Right renal pelvis (tissue), 4 donors: ENCODE measurements at places on chromosomes 16 and 17.

DNA sequence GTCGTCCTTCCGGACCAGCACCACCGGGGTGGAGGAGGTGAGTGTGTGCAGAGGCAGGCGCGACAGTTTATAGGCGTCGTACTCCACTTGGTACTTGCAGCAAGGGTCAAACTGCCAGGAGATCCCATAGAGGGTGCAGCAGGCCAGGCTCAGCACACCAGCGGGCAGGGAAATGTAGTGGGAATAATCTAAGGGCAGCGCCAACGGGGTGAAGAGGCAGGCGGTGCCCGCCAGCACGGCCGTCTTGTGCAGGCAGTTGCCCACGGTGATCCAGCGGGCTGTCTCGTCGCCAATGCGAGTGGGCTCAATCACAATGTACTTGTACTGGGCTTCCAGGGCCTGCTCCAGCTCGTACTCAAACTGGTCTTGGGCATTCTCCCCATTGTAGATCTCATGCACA is 15.6 kb downstream of the TMEM11 start:
- DNase-seq, result no peak

GRCh38 chr17:42568341-42569111 is 1.6 kb downstream of the MLX start:
- no peak for DNase-seq

DNA sequence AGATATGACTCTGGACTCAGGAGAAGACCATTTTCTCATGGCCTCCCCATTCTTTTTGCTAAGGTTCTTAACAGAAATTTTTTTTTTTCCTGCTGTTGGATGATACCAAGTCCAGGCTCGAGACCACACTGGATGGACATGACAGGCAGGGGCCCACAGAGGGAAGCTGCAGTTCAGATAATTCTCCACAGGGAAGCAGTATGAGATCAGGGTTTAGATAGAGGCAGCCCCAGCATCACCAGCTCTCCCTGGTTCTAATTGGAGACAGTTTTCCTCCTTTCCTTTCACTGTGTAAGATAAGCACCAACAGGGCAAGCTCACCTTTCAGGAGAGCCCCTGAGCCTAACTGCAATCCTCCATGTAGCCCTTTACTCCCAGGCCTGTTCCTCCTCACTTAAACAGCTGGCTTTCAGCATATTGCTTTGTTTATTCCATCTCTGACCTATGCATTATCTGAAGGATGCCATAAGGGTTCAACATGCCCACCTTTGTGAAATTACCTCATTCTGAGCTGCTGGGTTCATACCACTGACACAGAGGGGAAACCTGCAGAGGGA is 108.1 kb downstream of the SNX11 start:
- DNase-seq, result no peak

- DNase-seq, result no peak
Observed at GRCh38 chr17:77733576-77734296, 224.8 kb upstream of the TNRC6C start.

- DNase-seq, result no peak
Observed at GRCh38 chr17:36505171-36505570, 18.7 kb downstream of the ZNHIT3 start.

DNA sequence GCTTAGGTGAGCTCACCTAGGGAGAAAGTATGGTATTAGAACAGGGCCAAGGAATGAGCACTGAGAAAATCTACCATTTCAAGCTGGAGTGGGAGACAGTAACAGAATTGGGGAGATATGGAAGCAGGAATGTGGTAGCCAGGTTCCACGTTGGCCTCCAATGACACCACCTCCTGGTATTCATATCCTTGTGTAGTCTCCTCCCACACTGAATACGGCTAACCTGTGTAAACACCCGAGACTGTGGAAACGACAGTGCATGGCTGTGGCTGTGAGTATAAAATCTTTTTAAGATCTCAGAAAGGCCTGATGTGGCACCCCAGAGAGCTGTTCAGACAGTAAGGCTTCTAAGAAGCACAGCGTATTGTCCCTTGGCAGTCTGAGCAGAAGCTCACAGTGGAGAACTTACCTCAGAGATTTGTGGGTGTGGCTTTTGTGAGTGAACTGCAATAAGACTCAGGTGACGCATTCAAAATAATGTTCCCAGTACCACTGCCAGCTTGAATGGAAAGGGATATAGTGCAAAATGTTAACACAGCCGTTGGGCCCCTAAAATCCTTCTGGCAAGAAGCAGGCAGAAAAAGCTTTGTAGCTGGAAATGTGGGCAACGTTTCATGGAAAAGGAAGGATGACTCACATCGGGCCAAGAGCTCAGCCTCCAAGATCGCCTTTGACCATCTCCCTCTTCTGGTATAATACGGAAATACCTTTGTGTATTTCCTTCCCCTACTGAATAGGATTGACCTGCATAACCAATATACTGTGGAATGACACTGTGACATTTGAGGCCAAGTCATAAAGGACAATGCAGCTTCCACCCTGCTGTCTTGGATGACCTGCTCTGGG is 14.4 kb downstream of the SDR42E1 start:
- no peak for DNase-seq

GRCh38 chr17:2517539-2517938 is 5.9 kb upstream of the METTL16 start:
- no peak for DNase-seq

GRCh38 chr17:50539762-50540559 is 7.0 kb upstream of the SPATA20 start:
- DNase-seq, result no peak

DNA sequence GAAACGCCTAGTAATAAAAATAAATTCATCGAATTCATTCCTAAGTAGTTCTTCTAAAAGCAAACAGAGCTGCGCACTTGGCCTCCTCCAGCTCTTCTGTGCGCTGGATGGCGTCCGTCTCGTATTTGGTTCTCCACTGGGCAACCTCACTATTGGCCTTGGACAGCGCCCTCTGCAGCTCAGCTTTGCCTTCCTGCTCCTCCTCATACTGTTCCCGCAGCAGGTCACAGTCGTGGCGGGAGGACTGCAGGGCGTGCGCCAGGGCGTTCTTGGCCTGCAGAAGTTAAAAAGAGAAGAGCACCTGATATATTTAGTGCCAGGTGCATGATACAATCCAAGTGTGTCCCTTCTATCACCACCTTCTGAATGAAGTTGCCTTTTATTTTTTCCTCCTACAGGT is 21.8 kb downstream of the MYH3 start:
- DNase-seq, result no peak

DNA sequence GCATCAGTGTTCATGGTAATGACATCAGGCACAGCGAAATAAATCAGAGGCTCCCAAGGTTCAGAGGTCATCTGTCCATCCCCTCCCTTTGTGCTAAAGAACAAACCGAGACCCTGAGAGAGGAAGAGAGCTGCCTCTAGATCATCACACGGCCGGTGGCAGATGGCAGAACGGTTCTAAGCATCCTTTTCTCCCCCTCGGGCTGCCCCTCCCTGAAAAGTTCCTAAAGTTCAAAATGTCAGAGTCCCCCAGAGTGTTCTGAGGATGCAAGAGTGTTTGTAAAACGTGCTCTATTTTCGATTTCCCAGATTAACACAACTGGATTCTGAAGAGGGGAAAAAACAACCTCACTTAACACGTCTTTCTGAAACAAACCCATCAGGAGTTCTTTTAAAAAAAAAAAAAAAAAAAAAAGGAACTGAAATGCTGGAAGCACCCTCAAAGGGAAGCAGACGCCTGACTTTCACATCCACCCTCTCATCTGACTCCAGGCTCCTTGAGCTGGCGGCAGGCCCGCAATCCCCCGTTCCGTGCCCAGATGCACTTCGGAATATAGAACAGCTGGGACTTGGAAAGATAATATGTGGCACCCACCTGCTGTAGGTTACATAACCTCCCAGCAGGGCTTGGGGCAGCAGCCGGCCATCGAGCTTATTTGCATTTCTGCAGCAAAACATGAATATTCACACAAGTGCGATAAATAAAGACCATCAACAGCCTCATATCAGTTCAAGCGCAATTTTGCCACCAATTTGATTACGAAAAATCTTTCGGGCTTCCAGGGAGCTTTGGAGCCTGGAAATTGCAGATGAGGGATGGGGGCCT is 115.5 kb upstream of the SMURF2 start:
- DNase-seq, result no peak
